ENCODE measurements at places on chromosomes 4 and X.

DNA sequence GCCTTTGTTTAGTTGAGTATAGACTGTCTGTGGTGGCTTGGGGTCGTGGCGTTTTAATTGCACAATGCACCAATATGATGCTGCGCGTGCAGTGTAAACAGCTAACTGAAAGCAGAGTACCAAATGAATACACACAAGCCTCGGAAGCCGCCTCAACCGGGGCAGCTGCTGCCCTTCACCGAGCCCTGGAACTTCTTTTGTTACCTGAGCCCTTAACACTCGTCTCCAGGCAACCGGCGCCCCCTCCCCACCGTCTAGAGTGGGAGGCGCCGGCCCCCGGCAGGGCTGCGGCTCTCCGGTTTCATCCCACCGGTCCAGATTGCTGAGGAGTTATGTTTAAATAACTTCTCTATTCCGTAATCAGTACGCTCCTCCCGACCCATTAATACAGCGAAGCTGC is 173.2 kb upstream of the TBL1X start:
- DNase-seq: no peak

DNA sequence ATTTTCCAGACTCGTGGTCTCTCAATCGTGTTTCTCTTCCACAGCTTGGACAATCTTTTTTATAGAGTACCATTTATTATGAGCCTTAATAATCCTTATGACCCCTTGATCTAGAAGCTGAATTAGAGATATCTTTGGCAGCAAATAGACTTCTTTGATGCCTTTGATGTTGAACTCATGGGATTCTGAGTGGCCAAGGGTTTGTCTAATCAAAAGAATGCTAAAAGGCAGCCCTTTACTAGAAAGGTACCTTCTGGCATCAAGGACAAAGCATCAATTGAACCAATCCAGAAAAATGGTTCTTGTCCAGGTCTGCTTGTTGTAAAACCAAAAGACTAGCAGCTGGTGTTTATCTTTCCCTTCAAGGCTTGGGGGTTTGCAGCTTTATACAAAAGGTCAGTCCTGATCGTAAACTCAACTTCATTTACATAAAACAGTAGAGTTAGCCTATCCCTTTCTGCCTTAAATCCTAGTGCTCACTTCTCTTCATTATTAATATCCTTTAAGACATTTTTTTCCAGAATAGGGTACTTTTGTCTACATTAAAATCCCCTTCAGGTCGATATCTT is 411.3 kb downstream of the FAT4 start:
- no peak for DNase-seq

- DNase-seq: no peak
These were observed 34.4 kb downstream of the TNIP3 start for GRCh38 chr4:121129606-121130325.

DNA sequence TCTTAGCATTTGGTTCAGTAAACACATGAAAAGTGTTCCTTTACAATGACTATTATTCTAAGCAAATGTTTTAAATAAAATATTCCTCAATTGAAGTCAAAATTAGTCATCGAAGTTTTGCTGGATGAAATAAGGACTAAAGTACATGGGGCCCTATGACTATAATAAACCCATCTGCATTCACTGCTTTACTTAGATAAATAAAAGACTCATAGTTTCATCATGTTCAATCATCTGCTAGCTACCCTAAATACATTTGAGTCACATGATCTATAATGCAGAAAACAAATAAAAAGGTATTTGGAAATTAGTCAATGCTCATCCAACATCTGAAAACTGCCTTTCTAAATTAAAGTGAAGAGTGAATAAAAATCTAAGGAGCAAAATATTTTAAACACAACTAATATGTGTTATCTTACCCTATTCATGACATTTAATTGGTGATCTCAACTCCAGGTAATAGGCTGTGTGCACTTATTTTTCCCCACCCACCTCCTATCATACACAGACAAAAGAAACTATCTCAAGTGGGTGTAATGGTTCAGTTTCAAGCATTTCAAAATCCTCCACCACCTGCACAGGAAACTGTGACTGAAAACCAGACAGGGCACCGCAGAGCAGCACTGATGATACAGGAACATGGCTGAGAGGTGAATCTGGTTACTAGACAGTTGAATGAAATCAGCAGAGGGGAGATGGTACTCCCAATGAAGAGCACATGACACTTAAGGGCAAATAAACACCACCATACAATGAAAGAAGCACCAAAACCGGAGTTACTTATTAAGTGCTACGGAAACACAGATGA is 78.6 kb downstream of the CAMK2D start:
- DNase-seq: no peak

DNA sequence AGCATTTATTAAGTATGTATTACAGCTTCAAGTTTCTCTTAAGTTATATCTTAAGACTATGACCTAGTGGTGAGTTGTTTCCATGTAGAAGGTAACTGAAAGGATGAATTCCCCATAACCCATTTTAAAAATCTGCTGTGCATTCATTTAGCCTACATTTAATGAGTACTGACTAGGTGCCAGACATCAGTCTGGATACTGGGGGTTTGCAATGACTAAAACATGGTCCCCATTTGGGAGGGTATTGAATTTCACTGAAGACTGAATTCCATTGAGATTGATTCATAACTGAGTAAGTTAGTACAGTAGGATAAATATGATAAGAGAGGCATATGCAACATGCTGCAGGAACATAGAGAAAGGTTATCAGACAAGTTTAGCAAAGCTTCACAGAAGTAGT is 241.5 kb downstream of the FRAS1 start:
- DNase-seq: no peak

GRCh38 chr4:10006231-10006600 is 15.1 kb downstream of the SLC2A9 start:
- peak; percentile 68 for DNase-seq

DNA sequence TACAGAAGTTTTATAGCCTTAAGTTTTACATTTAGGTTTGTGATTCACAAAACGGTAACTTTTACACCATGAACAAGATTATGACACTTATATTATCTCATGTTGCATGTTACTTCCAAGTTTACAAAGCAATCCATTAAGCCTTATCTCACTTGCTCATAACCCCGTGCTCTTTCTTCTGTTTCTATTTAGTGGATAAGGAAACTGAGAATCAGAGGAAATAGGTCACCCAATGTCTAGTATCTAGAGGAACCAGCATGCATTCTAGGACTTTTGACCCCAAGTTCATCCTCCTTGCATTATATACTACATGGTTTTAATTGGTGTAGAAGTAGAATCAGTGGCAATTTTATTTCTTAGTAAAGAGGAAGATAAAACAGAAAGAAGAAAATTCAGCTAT is 67.0 kb upstream of the ANXA3 start:
- no peak for DNase-seq

DNA sequence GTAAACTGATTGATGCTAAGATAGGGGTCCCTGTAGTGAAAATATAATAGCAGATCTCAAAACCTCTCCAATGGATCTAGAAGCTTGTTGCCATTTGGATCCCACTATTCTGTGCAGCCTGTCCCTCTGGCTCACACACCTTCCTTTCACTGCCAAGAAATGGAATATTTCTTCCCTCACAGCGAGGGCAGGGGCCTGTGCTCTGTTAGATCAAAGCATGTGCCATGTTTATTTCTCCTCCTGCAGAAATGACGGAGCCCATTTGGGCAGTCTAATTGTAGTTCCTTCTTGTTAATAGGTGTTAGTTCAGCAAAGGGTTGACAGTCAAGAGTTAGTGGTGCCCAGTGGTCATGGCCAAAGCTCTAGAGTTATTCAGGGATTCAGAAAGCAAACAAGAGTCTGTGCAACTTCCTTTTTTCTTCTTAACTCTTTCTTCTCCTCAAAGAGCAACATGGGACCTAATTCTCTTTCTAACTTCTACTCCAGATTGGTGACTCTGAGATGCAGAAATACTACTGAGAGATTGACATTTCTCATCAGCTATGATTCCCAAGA is 106.8 kb downstream of the STOX2 start:
- no peak for DNase-seq

DNA sequence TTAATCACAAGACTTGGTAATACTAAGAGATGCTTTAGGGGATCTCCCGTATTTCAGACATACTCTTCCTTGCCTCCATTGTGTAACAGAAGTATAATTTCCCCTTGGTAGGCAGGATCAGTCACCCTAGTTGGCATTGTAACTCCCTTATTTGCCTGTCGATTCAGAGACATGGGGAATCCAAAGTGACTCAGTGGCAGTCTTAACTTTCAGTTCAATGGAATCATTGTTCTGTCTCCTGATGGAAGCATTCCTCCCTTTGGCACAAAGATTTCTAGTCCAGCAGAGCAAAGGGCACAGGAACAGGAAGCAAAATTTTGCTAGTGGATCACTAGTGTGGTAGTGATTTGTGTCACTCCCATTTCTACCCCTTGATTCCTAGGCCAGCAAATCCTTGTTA is 80.4 kb downstream of the DCUN1D4 start:
- DNase-seq: no peak

DNA sequence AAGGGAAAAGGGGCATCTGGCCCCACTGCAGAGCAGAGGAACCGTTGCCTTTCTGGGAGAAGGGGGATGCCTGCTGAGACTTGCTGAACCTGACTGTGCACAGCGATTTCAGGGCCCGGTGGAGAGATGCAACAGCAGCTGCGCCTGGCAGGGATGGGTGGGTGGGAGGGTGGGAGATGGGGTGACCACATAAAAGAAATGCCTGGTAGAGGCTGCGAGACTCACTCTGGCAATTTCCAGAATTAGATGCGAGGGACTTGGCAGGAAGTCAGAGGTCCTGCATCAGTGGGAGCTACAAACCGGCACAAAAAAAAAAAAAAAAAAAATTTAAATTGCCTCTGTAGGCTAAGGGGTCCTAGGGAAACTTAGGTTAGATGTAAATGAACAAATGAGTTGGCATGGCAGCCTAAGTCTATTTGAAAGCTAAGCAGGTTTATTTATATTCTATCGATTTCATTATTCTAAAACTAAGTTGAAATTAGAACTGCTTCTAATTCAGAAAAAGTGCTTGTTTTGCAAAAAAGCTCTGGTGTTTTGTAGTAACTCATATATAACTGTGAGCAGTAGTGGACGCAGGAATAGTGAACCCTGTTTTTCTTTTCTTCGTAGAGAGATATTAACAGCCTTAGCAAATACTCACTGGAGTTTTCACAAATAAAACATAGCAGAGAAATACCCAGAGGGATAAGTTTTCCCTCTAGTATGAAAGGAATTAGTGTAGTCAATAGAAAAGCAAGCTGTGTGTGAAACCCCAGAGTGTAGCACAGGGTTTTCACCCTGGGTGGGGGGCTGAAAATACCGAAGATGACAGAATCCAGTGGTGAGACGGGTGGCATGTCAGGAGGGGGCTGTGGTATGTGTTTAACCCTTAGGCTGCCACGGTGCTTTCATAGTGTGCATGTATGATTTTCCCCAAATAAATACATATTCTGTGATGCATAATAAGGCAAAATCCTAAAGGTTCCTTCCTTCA is 130.1 kb downstream of the EGF start:
- no peak for DNase-seq

DNA sequence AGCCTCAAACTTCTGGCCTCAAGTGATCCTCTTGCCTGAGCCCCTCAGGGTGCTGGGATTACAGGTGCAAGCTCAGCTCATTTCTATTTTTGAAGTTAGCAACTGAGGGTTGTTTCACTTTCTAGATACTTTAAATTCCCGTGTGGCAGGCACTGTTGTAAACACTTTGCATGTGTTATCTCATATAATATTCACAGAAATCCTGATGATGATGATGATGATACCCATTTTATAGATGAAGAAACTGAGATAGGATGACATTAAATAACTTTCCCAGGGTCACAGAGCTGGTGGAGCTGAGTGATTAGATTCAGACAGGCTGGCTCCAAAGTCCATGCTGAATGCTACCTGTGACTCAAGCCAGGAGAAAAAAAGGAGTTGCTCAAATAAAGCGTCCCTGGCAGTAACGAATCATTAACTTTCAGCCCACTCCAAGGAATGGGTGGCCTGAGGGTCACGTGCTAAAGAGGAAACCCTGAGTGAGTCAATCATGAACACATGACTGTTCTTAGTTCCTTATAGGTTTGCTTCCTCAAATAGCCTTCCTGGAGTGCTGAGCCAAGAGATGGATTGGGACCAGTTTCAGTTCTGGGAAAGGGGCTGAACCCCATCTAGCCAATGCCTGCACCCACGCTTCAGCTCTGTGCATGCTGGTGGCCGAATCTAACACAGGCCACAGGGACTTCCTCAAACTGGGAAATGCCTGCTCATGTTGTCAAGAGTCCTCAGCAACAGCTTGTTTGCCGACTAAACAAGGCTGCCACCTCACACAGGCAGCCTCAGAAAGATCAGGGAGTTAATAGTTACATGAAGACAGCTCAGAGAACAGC is 52.8 kb downstream of the RBM47 start:
- peak; percentile 75 for DNase-seq

GRCh38 chr4:134308910-134309309 is 107.3 kb upstream of the PABPC4L start:
- DNase-seq: no peak

DNA sequence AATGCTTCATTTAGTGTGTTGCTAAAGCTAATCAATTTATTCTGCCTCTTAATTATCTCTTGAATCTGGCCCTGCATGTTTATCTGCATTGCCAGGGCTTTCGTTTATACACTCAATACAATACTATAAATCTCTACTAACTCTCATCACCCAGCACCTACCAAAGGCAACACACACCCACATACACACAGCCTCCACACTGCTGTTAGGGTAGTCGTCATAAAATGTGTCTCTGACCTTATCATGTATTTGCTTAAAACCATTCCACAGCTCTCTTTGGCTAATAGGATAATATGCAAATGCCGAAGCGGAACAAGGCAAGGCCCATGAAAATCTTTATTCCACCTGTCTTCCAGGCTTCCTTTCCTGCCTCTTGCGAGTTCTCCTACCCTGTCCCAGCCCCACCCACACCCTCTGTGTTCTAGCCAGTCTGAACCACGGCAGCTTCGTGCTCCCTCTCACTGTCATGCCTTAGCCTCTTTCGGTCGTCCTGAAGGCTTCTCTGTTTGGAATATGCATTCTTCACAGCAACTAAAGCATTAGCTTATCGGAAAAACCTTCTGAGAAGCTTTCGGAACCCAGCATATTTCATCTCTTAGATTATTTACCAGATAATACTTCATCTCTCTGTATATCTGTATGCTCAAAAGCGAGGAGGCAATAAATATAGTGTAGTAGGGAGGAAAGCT is 333.5 kb downstream of the TENM3 start:
- no peak for DNase-seq

- DNase-seq: no peak
These were observed 364.6 kb upstream of the FTHL17 start for GRCh38 chrX:31436424-31436823.

GRCh38 chr4:66439508-66439907 is 769.2 kb upstream of the EPHA5 start:
- no peak for DNase-seq
